ENCODE measurements at places on chromosomes 11 and 22.

GRCh38 chr11:32440312-32440908 lies 5.1 kb upstream of the WT1 start:
- no peak for DNase-seq

DNA sequence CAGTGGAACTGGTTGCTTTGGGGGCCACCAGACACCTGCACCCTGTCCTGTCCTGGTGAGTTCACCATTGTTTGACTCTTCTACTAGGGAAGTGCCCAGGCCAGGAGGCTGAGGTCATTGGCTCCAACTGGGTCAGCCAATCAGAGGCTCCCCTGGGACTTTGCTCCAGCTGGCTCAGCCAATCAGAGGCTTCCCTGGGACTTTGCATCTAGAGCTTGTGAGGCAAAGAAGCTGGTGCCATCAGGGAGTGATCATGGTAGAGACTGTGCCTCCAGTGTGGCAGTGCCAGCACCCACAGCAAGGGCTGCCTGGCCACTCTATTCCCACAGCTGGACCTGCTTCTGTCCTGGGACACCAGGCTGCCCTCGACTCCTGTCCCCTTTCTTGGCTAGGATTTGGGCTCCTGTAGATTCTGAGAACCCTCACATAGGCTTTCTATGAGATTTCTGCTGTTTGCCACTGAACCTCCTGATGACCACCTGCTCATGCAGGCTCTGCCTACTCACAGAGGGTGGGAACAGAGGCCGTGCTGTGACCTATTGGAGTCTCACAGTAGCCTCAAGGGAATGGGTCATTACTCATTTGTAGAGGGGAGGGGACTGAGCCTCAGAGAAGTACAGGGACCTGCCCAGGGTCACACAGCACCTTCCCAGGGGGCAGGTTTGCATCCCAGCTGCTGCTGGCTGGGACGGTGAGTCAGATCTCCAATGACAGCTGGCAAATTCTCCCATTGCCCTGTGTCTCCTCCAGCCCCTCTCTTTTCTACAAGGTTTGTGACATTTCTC lies 59.2 kb upstream of the SHISAL1 start:
- DNase-seq = no peak

GRCh38 chr11:75238595-75239440 lies 1.8 kb upstream of the TPBGL start:
- no peak for DNase-seq

DNA sequence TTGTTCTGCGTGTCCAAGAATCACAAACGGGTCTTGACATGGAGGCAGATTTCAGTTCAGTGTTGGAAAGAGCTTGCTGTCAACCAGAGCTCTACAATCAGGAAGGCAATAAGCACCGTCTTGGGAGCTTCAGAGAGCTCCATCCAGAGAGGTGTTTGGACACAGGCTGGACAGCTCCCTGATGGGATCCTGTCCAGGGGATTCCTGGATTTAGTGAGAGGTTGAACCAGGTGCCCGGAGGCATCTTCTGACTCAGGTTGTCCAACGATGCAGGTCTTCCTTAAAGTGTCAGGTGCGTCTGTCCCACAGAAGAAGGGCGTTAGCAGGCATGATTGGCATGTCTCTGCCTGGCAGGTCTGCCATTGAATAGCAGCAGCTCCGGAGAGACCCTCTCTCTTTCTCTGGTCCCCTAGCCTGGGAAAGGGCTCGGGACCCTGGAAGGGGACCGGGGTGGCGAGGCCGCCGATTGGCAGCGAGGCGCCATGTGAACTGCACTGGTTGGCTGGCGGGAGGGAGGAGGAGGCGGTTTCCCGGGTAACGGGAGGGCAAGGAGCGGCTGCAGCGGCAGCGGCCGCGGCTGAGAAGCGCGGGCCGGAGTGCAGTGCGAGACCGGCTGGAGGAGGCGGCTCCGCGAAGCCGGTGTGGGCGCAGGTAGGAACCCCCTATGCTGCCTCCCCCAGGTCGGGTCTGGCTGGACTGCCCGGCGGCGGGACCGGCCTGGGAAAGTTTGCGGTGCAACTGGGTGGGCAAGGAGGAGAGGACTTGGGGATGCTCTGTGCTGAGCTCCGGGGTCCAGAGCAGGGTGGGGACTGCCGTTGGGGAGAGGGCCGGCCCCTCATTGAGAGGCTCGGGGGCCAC lies 104.1 kb upstream of the E2F8 start:
- no peak for DNase-seq

GRCh38 chr11:64241491-64242374 lies 838 bp downstream of the FKBP2 start:
- DNase-seq = peak; percentile 99

DNA sequence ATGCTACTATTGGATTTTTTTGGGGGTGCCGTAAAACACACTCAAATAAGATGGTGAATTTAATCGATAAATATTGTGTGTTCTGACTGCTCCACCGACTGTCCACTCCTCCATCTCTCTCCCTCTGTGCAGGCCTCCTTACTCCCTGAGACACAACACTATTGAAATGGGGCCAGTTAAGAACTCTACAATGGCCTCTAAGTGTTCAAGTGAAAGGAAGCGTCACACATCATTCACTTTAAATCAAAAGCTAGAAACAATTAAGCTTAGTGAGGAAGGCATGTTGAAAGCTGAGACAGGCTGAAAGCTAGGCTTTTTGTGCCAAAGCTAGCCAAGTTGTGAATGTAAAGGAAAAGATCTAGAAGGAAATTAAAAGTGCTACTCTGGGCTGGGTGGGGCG lies 156.7 kb downstream of the CTTN start:
- no peak for DNase-seq

DNA sequence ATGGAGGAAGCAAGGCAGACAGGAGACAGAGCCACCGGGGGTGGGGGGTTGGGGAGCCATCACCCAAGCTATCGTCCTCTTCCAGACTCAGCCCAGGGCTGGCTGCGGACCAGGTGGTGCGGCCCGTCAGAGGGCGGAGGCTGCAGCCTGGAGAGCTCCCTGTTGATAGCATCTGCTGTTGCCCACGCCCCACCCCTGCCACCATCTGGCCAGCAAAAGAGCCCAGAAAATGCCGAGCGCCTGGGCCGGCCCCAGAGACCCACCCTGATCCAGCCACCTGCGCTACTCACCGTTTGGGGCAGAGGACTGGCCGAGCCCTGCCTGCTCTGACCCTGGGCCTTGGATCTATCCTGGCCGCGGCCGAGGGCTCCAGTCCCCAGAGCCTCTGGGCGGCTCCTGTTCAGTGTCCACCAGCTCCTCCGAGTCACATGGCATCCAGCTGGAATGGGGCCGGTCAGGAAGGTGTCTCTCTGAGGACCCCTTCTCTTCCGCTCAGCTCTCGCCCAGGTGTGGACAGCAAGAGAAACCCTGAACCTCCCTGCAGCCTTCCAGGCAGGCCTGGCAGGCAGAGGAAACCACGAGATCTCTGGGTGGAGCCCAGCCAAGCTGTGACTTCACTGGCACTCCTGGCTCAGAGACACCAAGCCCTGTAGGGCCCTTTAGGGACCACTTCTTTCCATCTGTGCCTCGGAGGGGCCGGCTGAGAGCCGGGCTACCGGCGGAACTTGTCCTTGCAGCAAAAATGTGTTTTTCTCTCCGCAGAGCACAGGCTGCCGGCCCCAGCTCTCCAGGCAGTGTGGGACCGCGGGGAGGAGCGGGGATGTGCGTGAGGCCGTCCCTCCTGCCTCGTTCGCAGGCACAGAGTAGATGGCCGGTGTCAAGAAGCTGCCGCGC lies at the start of gene MRGPRE:
MRGPRE (minus strand) TSS at position 567 of the 894 bp plus-strand sequence. CDS start 3,618 bp downstream, outside the sequence.
- DNase-seq = no peak

All from stimulated activated CD8-positive, alpha-beta memory T cell treated with anti-CD3 and anti-CD28 coated beads, Interleukin-15, amount 100 ng/mL, for 4 hours (primary cell).